Tracheal epithelial cell (primary cell): ENCODE measurements at places on chromosomes 3 and 15. TPM values are rescaled to one million over a fixed set of nuclear protein-coding genes. Genes with fewer than 3 reads are reported as not detected.

The SIDT1 gene
- under 0.01 and 0.24 TPM in 2 replicates for total RNA-seq

The CHRM5 gene
- total RNA-seq: not detected in 2 replicates

The MEIS2 gene
- total RNA-seq: 2.2 and 4.9 TPM in 2 replicates

The RYR3 gene
- total RNA-seq: under 0.01 and 0.21 TPM in 2 replicates

The STAC gene
- total RNA-seq: 0.85 and 7.7 TPM in 2 replicates

The NOX5 gene
- total RNA-seq: under 0.01 TPM in 1 of 2 replicates, not detected in the other

The IQCF5 gene
- not detected in 2 replicates for total RNA-seq
